Activated naive CD4-positive, alpha-beta T cell treated with anti-CD3 and anti-CD28 coated beads for 36 hours (primary cell): ENCODE measurements at places on chromosomes 12 and 14. TPM values are rescaled to one million over a fixed set of nuclear protein-coding genes. Genes with fewer than 3 reads are reported as not detected.

DNA sequence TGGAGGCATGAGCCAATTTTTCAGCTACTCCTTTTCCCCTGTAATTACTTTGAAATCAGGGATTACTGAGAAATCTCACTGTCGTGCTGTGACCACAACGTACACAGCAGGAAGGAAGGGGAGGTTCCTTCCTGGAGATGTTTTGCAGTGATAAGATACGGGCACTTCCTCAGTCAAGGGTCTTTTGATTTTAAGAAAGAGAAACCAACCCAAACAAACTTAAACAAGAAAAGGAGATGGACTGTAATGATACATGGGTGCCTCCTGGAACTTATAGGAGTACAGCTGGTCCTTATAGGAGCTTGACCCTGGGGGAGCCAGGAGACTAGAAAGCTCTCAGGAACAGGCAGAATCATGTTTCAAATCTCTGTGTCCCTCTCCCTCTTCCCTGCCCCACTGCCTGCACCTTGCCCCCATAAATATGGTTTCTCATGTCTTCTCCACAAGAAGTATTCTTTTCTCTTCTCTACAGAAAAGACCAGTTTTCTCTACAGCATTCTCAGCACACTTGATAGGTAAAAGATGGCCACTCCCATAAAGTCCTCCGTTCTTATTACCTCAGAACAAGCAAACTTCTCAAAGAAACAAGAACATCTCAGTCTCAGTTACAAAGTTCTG lies 281.1 kb upstream of the AMIGO2 start:
- no peaks in the 10 kb centered on the region for H3K27me3 ChIP-seq
- peaks cover 27% of the 10 kb centered on the region for H3K36me3 ChIP-seq
- peak overlapping the region; percentile 98 for H3K27ac ChIP-seq
- H3K4me3 ChIP-seq: peak overlapping the region; percentile 72
- DNase-seq: peak; percentile 72
- peaks cover 64% of the 10 kb centered on the region for H3K4me1 ChIP-seq

- H3K4me1 ChIP-seq: peaks cover 9% of the 10 kb centered on the region
- H3K36me3 ChIP-seq: peaks cover 1% of the 10 kb centered on the region
- no peak overlapping the region for H3K4me3 ChIP-seq
- no peak for DNase-seq
- H3K27ac ChIP-seq: no peak overlapping the region
- no peaks in the 10 kb centered on the region for H3K27me3 ChIP-seq
Measured at GRCh38 chr14:90671382-90672234, 144.6 kb downstream of the TTC7B start.

CEP83 gene
- total RNA-seq: 21.5 TPM

- H3K36me3 ChIP-seq: no peaks in the 10 kb centered on the region
- peaks cover 21% of the 10 kb centered on the region for H3K4me1 ChIP-seq
- H3K4me3 ChIP-seq: no peak overlapping the region
- DNase-seq: no peak
Measured at GRCh38 chr14:104669697-104670096, 19.7 kb upstream of the INF2 start.

DNA sequence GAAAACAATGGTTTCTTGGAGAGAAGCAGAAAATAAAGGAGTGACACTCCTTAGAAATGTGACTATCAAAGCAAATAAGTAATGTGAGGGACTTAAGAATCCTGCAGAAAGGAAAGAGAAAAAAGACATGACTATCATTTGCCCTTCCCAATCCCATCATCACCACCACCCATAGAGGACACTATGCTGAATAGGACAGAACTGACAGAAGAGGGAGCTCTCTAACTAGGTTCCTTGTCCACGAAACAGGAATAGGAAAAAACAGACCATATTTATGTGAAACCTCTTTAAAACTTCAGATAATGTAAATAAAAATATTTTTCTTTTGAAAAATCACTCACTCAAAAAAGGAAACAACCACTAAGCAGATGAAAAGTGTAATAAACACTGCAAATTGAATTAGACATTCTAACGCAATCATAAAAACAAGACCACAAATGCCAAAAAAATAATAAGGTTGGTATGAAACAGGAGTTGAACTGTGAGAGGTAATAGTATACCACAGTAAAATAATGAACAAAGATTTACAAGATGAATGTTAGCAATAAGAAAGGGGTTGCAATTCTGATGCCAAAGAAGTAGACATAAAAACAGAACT lies 24.1 kb downstream of the KLRD1 start:
- DNase-seq: no peak
- no peak overlapping the region for H3K4me3 ChIP-seq
- H3K27me3 ChIP-seq: peaks cover 4% of the 10 kb centered on the region
- H3K4me1 ChIP-seq: no peaks in the 10 kb centered on the region

KCNA5 gene
- total RNA-seq: not detected

DNA sequence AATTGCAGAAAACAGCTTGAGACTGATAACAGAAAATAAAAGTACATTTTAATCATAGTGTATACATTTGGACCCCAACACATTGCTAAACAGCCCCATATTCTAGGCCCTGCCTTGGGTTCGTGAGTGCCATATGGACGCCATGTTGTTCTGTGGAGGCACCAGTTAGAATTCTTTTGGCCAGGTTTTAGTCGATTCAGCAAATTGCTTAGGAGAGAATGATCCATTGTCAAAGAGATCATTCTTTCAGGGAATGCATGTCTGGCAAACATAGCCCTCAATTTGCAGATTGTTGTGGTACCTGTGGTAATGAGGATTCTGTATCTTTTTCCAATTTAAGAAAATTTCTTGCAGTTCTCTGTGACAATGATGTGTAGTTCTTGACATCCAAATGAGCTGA lies 183.6 kb upstream of the DDHD1 start:
- H3K4me3 ChIP-seq: no peak overlapping the region
- DNase-seq: no peak
- H3K4me1 ChIP-seq: no peaks in the 10 kb centered on the region
- no peak overlapping the region for H3K27ac ChIP-seq
- H3K36me3 ChIP-seq: no peaks in the 10 kb centered on the region
- H3K27me3 ChIP-seq: no peaks in the 10 kb centered on the region

TMEM179 gene
- 0.21 TPM for total RNA-seq

GRCh38 chr12:24088751-24089509 lies 139.5 kb upstream of the SOX5 start:
- H3K4me1 ChIP-seq: no peaks in the 10 kb centered on the region
- DNase-seq: no peak
- no peak overlapping the region for H3K27ac ChIP-seq
- H3K4me3 ChIP-seq: no peak overlapping the region
- no peaks in the 10 kb centered on the region for H3K27me3 ChIP-seq

DNA sequence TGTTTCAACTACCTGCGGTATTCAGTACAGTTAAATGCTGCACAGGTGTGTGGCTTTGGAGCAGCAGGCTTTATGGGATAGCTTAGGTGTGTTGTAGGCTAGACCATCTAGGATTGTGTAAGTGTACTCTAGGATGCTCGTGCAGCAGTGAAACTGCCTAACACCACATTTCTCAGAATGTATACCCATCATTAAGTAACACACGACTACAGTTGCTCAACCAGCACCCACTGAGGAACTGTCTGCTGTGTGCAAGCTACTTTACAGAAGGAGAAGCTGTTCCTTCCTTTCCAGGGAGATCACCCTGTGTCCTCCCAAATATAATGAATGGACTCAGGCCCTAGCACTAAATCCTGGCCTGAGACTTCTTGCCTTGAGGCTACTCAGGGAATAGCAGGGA lies 94.8 kb downstream of the SLC24A4 start:
- no peak for DNase-seq
- H3K4me1 ChIP-seq: no peaks in the 10 kb centered on the region
- no peaks in the 10 kb centered on the region for H3K36me3 ChIP-seq
- H3K27ac ChIP-seq: no peak overlapping the region
- H3K4me3 ChIP-seq: no peak overlapping the region

DNA sequence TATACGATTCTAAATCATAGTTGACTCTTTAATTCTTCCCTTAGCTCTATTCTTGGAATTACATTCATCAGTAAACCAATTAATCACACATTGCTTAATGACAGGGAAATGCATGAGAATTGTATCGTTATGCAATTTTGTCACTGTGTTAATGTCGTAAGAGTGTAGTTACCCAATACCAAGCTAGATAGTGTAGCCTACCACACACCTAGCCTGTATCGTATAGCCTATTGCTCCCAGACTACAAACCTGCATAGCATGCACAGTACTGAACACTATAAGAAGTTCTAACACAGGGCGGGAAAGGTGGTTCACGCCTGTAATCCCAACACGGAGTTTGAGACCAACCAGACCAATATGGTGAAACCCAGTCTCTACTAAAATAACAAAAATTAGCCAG lies 24.7 kb downstream of the HNRNPC start:
- H3K27ac ChIP-seq: no peak overlapping the region
- peaks cover 67% of the 10 kb centered on the region for H3K4me1 ChIP-seq

DNA sequence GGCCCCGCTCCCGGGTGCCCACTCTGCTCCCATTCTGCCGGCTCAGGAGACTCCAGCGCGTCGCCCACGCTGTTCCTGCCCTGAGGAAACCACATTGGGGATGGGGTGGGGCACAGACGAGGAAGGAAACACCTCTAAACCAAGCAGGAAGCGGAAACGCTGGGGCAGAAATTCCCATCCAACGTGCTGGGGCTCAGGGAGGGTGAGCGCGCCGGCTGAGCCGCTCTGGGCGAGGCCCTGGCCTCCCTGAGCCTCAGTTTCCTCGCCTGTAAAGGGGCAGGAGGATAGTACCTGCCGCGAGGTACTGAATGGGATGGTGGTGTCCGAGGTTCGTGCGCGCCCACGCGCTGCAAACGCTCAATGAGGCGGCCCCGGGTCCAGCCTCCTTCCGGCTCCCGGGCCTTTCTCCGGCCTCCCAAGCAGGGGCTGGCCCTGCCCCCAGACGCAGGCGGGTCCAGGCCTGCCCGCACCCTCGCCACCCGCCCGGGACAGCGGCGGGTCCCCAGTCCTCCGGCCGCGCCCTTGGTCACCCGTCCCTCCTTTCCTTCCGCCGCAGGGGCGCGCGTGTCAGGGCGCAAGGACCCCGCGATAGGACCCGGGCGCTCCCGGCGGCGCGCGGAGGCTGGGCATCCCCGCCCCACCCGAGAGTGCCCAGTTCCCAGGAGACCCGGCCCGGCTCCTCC lies 673 bp downstream of the BEGAIN start:
- H3K27me3 ChIP-seq: peaks cover 16% of the 10 kb centered on the region
- peak overlapping the region; percentile 76 for H3K4me3 ChIP-seq
- peak; percentile 64 for DNase-seq
- H3K4me1 ChIP-seq: no peaks in the 10 kb centered on the region
- H3K36me3 ChIP-seq: no peaks in the 10 kb centered on the region
- peak overlapping the region; percentile 42 for H3K27ac ChIP-seq

KIF26A gene
- 0.07 TPM for total RNA-seq

DNA sequence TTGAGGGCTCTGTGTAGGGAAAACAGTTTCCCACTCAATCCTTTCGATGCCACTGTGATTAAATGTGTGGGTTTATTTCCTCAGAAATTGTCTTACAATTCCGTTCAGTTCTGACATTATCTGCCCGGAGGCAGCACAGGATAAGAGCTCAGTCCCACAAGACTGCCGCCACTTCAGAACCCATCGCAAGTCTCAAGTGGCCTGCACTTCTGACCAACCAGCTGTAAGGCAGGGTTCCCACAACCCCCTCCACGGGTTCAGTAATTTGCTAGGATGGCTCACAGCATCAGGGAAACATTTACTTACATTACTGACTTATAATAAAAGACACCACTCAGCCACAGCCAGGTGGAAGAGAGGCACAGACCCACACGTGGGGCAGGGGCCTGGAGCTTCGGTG lies 17.2 kb downstream of the BDKRB2 start:
- H3K27ac ChIP-seq: no peak overlapping the region
- no peaks in the 10 kb centered on the region for H3K36me3 ChIP-seq
- H3K4me3 ChIP-seq: no peak overlapping the region
- no peaks in the 10 kb centered on the region for H3K4me1 ChIP-seq
- DNase-seq: no peak
- peaks cover 3% of the 10 kb centered on the region for H3K27me3 ChIP-seq

- no peaks in the 10 kb centered on the region for H3K27me3 ChIP-seq
- no peak overlapping the region for H3K27ac ChIP-seq
- DNase-seq: no peak
- H3K36me3 ChIP-seq: no peaks in the 10 kb centered on the region
- H3K4me1 ChIP-seq: peaks cover 8% of the 10 kb centered on the region
Measured at GRCh38 chr12:45660330-45660729, 69.2 kb upstream of the ARID2 start.

DNA sequence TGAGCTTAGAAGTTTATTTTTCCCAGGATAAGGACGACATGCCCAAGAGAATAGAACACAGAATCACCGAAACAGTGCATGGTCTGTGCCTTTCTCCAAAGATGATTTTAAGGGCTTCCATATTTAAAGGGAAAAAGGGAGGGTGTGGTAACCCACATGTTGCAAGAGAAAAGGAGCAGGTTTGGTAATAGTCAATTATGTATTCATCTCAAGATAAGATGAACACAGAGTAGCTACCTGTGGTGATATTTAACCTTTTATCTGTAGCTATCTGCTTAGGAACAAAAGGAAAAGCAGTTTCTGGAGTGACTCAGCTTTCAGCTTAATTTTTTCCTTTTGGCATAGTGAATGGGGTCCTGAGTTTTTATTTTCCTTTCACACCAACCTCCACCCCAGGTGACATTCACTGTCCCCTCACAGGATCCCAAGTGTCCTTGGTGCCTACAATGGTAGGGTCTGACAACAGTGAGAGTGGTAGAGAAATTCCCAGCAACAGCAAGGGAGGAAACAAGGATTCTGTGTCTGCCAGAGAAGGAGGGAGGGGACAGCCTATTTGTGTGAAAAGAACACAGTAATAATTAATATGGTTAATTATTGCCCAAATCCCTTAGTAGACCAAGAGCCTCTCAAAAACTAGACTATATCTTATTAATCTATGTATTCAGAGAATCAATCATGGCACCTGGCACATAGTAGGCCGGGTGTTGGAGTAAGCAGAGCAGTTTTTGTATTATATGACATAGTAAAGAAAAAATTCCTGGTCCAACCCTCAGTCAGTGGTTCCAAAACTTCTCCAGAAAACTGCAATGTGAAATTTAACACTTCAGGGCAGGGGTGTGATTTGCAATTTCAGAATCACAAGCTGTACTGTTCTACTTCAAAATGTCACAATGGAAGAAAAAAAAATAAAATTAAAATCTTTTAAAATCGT lies 154.5 kb downstream of the PHLDA1 start:
- H3K36me3 ChIP-seq: no peaks in the 10 kb centered on the region
- no peak overlapping the region for H3K4me3 ChIP-seq
- no peak for DNase-seq
- H3K4me1 ChIP-seq: peaks cover 18% of the 10 kb centered on the region
- no peak overlapping the region for H3K27ac ChIP-seq
- peaks cover 33% of the 10 kb centered on the region for H3K27me3 ChIP-seq

GRCh38 chr12:1962051-1963020 lies 41.9 kb downstream of the DCP1B start:
- H3K27me3 ChIP-seq: no peaks in the 10 kb centered on the region
- no peak overlapping the region for H3K4me3 ChIP-seq
- H3K4me1 ChIP-seq: peaks cover 4% of the 10 kb centered on the region
